ENCODE measurements at places on chromosomes 1 and 21. TPM values are rescaled to one million over a fixed set of nuclear protein-coding genes. Genes with fewer than 3 reads are reported as not detected.

DNA sequence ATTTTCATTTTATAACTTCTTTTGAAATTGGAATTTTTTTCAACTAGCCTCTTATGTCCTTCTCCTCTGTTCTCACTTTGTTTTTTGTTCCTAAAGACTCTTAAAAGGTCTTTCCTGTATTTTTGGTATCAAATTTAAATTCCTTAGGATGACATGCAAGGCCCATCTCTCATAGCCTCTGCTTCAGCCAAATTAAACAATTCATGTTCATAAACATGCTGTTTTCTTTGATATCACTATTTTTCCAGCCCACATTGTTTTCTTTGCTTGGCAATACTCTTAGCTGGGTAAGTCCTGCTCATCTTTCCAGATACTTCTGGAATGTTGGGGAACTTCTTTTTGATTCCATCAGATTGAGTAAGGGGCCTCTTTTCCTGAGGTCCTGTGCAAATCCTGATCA, 55.8 kb upstream of the GPR88 start:
- DNase-seq = no peak

DNA sequence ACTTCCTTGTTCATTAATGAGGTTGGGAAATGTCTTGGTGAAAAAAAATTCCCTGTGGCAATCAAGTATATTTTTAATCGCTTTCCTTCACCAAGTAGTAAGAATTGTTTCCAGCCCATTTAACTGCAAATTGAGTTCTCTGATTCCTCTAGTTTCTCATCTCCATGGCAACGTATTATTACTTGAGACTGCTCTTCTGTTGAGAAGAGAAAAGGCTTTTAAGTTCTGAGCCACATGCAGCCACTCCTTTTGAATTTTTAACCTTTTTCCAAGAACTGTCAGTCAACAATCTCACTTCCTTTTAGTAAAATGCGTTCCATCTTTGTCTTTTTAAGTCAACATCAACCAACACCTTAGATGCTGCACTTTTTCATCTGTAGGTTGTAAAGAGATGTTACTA, 75.7 kb upstream of the KIAA1614 start:
- DNase-seq = no peak

DNA sequence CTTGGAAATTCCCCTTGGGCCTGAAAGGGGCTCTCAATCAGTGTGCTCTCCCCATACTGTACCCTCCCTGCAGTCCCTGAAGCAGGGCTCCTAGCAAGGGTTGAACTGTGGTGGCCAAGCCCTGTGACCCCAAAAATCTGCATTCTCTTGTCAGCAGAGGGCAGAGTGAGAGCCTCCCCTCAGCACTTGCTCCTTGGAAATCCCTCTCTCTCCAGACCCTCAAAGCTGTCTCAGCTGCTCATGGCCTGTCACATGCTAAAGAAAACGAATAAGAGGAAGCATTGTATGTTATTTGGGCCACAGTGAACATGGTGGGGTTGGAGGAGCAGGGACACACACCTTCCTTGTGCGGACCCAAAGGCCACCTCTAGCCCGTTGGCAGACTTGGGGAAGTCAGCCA, 47.2 kb upstream of the SYNC start:
- no peak for DNase-seq

DNA sequence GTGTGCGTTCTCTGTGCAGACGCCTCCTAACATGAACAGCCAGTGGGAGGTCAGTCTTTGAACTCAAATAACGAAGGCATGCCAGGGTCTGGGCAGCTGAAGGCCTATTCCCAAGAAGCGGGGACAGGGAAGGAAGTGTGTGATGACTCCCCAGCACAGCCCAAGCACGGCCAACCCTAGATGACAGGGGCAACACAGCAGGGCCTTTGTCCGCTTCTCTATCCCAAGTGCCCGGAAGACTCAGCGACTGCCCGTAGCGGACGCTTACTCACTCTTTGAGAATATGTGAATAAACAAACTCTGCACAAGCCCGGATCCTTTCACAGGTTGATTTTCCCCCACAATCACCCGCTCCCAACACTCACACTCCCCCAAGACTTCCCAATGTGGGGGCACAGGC, 11.2 kb downstream of the C1orf198 start:
- no peak for DNase-seq

- no peak for DNase-seq
Observed at GRCh38 chr1:177780096-177780700, 189.7 kb downstream of the SEC16B start.

- DNase-seq = no peak
Observed at GRCh38 chr1:24795236-24795635, 50.0 kb downstream of the CLIC4 start.

DNA sequence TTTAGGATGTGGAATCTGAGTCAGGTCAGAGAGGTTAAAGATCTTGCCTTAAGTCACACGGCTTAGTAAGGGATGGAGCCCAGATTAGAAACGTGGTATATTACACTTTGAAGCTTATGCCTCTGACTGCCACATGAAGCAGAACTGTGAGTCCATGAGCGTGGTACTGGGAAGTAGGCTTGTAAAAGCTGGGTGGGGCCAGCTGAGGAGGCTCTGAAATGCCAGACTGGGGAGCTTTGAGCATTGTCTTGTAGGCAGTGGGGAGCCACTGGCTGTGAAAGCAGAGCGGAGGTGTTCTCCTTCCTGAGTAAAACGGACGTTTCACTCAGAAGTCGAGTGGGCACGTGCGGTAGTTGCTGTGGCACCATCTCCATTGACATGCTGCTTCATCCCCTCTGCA, 72.6 kb upstream of the USP24 start:
- DNase-seq = no peak

- DNase-seq = no peak
Observed at GRCh38 chr1:7991504-7992440, 30.3 kb downstream of the PARK7 start.

DNA sequence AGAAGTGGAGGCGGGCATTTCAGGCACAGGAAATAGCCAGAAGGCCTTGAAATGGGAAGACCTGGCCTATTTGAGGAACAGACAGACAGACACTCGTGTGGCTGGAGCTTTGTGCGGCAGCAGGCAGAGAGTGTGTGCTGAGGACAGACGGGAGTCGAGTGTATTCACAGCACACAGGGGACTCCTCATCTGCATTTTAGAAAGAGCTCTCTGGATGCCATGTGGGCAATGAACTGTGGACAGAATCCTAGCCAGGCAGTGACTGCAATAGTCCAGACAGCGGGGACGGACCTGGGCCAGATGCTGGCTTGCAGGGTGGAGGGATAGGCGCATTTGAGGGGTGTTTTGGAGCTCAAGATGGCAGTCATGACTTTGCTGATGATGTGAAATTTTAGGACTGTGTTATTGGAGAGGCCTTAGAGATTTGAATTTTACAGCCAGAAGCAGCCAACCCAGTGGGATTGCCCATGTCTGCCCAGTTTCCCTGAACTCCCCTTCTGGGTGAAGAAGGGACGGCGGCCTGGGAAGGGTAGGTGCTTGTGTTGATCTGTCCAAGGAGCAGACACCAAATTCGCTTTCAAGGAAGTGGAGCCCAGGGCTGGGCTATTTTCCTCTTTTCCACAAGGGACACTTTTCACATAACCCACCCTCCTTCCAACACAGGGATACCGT, 43.7 kb downstream of the CHAF1B start:
- peak; percentile 27 for DNase-seq

GRCh38 chr1:205600085-205600484, 31.7 kb downstream of the ELK4 start:
- DNase-seq = no peak

DNA sequence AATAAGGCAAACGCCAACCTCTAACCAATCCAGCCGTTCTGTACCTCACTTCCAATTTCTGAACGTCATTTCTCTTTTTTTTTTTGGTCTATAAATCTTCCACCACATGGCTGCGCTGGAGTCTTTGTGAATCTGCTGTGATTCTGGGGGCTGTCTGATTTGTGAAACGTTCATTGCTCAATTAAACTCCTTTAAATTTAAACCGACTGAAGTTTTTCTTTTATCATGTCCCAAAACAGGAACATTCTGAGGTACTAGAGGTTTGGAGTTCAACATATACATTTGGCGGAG, 65.5 kb upstream of the BACH1 start:
- DNase-seq = no peak

- no peak for DNase-seq
Observed at GRCh38 chr1:85340427-85340826, 64.0 kb upstream of the BCL10 start.

DNA sequence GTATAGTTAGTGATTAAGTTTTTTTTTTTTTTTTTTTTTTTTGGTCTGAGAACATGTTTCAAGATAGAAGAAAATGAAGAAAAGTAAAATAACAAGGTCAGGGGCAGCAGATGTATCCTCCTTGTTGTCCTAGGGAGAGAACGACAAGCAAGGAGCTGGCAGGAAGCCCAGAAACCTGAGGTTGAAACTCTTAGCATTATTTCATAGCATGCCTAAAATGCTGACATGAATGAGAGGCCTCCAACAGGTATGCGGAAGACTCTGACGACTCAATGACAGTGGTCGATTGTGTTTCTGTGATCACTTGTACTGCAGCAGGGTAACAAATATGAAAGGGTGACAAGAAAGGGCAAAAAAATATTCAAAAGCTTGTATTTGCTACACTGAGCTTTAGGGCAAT, 415.9 kb downstream of the PLA2G4A start:
- DNase-seq = no peak

- peak; percentile 77 for DNase-seq
Observed at GRCh38 chr1:180508725-180509097, 6.3 kb upstream of the ACBD6 start.

DNA sequence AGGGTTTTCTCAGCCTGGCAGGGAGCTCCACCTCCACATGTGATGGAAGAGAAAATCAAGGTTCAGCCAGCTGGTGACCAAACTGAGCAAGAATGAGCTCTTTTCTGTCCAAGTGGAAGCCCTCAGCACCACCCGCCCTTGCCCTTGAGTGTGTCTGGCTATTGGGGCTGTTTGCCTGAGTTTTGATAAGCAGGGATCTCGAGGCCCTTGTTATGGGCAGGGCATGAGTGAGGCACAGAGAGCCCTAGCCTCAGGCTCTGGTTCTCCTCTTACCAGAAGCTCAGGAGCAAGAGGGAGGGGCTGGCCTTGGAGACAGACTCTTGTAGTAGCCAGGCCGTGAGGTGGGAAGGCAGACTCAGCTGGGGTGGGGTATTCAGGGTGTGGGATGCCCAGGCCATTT, 37.5 kb upstream of the ARF1 start:
- DNase-seq = peak; percentile 79

GRCh38 chr21:28325618-28326017, 667.1 kb downstream of the LTN1 start:
- no peak for DNase-seq

DNA sequence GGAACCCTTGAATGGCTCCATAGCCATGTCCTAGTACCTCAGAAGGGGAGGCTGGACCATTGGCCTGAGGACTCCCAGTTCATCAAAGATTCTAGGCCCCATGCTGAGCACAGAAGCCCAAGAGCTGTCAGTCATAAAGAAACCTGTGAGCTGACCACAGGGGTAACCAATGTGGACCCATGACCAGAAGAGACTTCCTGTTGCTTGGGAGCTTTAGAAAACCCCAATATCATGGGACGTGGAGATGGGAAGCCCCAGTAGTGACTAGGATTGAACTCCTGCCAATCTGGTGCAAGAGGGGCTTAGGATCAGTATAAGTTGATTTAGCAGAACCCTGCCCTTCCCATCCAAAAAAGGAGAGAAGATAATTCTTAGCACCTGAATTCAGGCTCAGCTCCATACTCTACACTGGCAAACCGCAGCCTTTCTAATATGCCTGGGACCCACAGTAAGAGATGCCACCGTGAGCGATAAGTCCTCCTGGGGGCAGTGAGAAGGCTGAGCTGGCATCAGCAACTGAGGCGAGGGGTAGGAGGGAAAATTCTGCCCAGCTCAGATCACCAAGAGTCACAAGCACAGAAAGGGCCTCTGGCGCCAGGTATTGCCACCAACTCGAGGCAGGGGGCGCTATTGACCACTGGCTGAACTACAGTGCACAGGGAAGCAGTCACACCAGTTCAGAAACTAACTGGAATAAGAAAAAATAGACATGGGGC, 108.9 kb downstream of the CAPN8 start:
- peak; percentile 69 for DNase-seq

Gene INSRR
- total RNA-seq = 0.22 TPM

Gene SMIM12
- total RNA-seq = 6.3 TPM

Gene DNASE2B
- total RNA-seq = 4.3 TPM

Gene CHD5
- 1.0 TPM for total RNA-seq

Gene GSTM1
- 33.0 TPM for total RNA-seq

Gene TXNIP
- 796 TPM for total RNA-seq

Gene LIPI
- not detected for total RNA-seq
